Lower leg skin (tissue), 4 donors: ENCODE measurements at places on chromosomes 7 and 10.

DNA sequence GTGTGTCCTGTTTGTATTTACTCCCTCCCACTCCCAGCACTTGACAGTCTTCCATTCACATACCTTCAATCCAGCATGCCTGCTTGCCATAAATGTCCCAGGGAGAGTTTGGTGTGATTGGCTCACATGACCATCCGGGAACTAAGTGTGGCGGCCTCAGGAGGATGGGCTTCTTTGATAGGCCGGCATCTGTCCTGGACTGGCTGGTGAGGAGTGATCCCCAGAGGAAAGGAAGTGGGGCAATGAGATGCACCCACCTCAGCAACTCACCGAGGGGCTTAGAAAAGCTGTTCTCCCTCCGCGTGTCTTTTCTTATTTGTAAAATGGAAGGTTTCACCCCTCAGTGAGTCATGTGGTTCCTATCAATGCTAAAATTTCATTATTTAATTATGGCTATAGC lies 14.9 kb upstream of the EBF3 start:
- DNase-seq = no peak

DNA sequence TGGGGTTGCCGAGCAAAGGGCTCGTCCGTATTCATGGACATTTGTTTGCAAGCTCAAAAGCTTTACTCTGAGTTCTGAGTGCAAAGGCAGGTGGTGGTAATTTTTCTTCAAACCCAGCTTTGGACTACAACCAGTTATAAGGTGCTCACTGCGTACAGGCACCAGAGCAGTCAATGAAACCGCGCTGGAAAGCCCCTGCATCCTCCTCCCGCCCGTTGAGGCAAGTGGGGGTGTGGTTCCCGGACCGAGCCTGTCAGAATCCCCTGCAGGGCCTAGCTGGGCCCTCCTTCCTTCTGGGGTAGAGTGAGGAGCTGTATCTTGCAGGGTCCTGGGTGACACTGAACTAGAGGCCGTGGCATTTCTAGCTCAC lies 22.3 kb downstream of the AMZ1 start:
- DNase-seq = no peak

DNA sequence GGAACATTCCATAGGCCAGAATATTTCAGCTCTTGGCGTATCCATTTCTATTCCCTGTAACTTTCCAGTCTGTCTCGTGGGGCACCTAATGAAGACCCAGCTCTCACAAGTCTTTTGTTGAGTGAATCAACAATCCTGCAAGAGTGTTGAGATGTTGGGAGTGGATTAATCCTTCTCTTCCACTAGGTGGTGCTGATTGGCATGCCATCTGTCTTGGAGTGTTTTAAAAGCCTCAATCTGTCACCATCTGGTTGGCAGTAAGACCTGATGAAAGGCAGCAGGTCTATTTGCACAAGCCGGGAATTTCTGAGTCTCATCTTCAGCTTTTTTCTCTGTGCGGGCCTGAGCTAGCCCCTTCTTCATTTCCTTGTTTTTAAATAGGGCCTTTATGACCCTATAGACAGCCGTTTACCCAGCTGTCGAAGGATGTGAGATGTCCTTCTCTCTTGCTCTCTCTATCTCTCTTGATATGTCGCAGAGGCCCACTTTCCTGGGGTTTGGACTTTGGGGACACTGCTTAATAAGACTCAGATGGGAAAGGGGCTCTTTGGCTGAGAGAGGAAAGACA lies 180.5 kb downstream of the ZNF365 start:
- no peak for DNase-seq

- DNase-seq = no peak
Observed at GRCh38 chr7:41169317-41169716, 533.6 kb downstream of the INHBA start.

GRCh38 chr10:97927622-97928021 lies 78.0 kb downstream of the GOLGA7B start:
- DNase-seq = no peak

DNA sequence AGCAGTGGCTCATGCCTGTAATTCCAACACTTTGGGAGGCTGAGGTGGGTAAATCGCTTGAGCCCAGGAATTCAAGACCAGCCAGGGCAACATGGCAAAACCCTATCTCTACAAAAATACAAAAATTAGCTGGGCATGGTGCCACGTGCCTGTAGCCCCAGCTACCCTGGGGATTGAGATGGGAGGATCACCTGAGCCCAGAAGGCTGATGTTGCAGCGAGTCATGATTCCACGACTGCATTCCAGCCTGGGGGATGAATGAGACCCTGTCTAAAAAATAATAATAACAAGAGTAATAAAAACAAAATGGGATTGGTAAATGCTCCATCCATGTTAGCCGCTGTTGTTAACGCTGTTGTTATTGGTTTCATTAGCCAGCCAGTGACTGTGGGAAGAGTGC lies 1.3 kb upstream of the HKDC1 start:
- DNase-seq = no peak

DNA sequence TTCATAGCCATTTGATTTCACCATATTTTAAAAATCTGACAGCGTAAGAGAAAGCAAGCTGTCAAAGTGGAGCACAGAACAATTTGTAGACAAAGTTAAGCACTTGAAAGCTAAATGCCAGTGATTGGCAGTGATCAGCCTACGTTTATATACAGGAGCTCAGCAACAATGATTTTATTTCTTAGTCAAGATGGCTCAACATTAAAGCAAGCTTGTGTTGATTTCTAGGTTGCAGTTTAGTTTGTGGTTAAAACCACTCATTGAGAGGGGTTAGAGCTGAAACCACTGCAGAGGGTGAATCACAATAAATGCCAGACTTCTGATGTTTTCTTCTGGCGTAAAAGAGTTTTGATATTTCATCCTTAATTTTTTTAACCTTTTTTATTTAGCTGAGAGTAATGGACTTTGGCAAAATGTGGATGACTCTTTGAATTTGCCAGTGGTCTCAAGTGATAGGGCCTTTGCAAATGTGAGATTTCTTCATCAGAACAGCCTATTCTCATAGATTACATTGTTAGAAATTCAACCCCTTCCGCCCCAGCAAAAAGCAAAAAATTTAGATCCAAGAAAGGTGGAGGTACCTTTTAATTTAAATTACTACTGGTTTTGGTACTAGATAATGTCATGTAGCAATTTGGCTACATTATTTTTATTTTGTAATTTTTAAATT lies 73.8 kb downstream of the SHOC2 start:
- DNase-seq = no peak

GRCh38 chr7:124652237-124652636 lies 113.4 kb downstream of the GPR37 start:
- DNase-seq = no peak

DNA sequence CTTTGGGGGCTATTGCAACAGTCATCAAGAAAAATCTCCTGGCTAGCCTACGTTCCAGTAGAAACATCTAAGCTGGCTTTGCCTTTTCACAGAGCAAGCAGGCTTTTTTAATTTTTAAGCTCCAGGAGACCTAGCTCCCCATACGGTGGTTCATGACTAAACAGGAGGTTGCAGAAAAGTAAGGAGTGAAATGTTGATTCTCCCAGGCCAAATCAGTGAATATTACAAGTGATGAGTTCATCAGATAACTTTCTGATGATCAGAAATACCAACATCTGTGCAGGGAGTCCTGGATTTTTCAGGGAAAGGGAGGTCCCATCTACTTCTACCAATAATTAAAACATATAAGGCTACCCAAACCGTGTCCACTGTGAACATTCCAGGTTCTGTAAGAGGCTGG lies 477.3 kb upstream of the CELF2 start:
- DNase-seq = no peak

- DNase-seq = no peak
Observed at GRCh38 chr7:34087892-34088891, 182.9 kb downstream of the BMPER start.

DNA sequence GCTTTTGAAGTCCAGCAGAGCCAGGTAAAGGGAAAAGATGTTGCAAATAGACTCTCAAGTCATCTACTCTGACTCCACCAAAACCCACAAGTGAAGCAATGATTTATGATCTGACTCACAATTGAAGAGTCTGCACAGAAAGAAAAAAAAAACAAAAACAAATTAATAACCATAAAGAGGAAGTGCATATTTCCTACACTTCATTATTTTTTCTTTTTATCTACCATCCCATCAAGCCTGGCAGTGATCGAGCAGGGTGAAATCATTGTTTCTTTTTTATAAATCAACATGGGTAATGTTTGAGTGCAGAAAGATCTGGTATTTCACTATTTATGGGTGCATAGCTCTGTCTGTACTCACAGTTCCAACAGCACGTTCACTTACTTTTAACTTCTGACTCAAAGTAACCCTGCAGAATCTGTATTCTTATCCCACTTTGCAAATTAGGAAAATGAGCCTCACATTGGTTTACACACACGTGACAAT lies 829.0 kb downstream of the TNS3 start:
- no peak for DNase-seq

DNA sequence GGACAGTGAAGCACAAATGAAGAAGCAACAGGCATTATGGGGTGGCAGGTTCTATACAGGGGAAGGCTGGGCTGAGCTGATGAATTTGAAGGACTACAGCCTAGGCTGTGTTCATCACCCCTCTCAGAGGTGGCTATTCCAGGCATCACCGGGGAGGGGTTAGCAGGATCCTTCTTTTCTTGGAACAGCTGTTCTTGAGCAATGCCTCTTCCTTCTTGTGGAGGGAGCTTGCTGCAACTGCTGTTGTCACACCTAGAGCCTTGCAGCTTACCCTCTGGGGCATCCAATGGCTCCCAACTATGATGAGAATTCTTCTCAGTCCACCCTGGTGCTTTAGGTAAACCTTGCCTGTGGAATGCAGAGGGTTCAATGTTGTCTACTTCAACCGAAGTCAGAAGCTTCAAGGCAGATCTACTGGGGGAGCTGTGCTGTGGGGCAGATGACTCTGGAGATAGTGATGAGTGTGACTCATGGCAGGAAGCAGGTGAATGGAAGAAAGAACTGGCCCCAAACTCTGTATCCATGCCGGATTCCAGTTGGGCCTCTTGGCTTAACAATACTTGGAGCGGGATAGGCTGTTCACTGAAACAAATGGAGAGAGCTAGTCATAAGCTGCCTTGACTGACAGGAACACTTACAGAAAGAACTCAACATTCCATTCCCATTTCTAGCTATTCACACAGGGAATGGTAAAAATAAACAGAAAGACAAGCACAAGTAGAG lies 21.5 kb upstream of the PPP3CB start:
- DNase-seq = no peak

- no peak for DNase-seq
Observed at GRCh38 chr10:29030900-29031299, 258.0 kb upstream of the LYZL1 start.

- no peak for DNase-seq
Observed at GRCh38 chr10:124042656-124043309, 50.6 kb downstream of the CHST15 start.

- DNase-seq = no peak
Observed at GRCh38 chr10:61285749-61286148, 167.4 kb downstream of the TMEM26 start.

DNA sequence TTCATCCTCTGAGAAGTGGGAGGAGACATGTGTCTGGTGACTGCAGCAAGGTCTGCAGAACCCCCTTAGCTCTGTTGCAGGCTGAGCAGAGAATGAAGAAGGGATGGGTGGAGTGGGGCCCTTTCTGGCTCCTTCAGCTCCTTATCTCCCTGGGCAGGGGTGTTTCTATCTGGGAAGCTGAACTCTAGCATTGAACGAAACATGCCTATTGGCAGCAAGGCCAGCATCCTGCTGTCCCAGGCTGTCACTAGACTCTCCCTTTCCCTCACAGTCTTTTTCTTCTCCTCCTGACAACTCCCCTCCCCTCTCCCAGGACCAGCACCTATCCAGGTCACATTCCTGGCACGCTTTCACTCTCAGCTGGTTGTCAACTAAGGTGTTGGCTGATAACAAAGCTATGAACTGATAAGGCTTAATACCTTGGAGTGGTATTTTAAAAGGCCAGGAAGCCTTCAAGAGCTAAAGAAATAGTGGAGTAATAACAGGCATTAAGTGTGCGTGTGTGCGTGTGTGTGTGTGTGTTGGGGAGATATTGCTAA lies 128.8 kb upstream of the FZD8 start:
- no peak for DNase-seq

DNA sequence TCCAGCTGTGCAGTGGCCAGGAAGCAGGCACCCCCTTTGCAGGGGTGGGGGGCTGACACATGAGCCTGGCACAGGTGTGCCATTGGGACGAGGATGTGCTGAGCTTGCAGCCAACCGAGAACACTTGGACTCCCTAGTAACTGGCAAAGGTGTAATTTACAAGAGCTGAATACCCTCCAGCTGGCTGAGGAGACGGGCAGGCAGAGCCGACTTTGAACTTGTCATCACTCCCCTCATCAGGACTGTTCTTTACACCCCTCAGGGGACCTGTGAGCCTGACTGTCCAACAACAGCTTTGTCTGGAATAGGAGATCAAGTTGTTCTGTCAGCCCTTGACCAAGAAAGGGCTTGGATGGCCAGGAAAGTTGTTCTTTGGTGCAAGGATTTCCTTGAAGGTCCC lies 61.2 kb downstream of the CDH23 start:
- DNase-seq = no peak

DNA sequence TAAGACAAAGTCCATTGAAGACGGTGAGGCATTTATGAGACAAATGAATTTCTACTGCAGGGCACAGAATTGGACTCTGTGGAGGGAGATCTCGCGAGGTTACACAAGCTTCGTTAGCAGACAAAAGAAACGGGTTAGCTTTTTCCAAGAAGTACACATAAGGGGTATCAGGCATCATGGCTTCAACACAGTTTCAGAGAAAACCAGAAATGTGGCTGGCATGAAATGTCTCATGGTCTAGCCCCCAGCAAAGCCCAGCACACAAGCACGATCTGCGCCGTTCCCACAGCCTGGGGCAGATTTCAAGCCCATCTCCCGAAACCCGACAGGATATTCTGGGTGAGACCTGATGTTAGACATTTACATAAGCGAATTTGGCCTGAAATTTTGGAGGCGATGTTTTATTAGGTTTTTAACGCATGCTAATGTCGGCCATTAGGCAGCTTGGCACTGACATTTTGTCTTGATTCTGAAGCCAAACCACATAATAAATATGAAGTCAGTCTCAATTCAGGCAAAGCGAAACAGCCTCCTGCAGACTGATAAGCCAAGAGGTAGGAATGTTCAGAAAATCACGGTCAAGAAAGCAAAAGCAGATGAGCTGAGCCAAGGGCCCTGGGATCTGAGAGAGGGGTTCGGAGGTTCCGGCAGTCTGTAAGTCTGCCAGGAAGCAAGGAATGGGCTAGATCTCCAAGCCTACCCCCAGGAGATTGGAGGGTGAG lies 240.5 kb downstream of the PRPF18 start:
- no peak for DNase-seq

- DNase-seq = peak; percentile 37
Observed at GRCh38 chr10:68327889-68328786, 3.7 kb upstream of the HNRNPH3 start.

DNA sequence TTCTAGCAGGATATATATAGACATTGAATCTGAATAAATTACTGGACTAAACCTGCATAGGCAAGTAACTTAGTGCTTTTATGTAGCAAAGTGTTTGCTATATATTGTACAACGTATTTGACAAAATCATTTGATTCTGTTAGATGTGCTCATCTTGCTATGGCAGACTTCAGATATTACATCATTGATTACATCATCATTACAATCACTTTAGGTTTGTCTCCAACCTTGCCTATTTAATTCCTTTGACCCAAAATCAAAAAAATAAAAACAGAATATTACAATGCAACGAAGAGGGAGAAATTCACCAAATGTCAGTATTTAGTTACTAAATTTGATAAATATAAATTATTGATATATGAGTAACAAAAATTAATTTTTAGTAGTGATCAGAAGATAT lies 155.7 kb upstream of the STEAP1 start:
- DNase-seq = no peak

- DNase-seq = no peak
Observed at GRCh38 chr7:151597541-151598444, 78.1 kb upstream of the RHEB start.
